NCI-H1092 (cell line): ENCODE measurements at places on chromosomes 11 and 22.

DNA sequence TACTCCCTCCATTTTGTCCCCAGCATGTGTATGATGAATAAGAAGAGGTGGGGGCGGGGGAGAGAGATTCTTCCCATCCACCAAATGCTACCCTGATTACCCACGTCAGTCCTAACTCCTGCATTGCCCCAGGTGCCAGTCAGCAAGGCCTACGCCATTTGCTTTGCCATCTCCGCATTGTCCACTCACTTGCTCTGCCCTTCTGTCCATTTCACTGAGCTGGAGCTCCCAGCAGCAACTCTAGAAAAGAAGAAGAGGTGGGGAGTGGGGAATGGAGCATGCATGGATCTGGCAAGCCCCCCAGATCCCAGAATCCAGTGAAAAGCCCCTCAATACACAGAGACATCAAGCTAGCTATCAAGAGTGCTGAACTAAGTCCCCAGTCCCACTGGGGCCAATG is 19.0 kb downstream of the WT1 start:
- DNase-seq, result no peak

GRCh38 chr11:66072518-66072917 is 2.4 kb downstream of the PACS1 start:
- no peak for DNase-seq

DNA sequence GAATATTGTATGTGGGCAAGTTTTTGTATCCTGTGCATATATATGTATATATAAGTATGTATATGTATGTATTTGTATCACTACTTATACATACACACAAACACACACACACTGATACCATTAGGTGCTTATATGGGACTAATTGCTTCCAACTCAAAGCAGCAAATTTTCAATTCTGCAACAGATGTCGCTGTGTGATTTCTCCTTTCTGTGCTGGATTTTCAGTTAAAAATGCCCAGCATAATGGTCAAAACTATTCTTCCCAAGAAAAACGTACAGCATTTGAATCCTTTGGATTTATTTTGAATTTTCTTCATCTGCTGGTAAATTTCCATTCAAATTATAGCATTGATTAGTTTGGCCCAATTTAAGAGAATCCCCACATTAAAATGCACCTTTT is 4.3 kb downstream of the CADM1 start:
- DNase-seq, result no peak

GRCh38 chr11:78782725-78783124 is 208.1 kb upstream of the NARS2 start:
- DNase-seq, result no peak

- no peak for DNase-seq
These were observed 41.7 kb downstream of the THAP12 start for GRCh38 chr11:76339221-76339620.

DNA sequence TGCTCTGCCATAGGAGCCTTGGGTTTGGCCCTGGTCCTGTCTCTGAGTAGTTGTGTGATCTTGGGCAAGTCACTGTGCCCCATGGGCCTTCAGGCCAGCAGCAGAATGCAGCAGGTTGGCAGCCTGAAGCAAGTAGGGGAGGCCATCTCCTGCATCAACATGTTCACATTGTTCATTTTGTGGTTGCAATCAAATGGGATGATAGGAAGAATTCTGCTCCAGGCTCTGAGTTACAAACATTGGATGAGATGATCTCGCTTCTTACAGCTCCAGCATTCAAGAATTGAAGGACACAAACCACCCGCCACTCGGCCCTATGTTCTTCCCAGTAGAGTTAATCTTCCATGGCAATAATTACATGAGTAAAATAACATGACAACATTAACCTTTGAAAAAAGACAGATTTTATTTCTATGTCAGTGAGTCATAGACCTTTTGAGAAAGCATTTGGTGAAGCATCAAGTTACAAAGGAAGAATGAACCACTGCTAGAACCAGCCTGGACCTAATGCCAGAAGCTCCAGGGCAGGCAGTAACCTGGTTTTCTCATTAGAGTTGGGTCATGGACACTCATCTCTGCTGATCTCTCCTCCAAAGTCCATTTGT is 308.3 kb upstream of the NCAM1 start:
- DNase-seq, result no peak
